Iris pigment epithelial cell (primary cell): ENCODE measurements at places on chromosomes 11 and 22.

- DNase-seq, result no peak
Measured at GRCh38 chr11:117960406-117960805, 25.8 kb upstream of the IL10RA start.

DNA sequence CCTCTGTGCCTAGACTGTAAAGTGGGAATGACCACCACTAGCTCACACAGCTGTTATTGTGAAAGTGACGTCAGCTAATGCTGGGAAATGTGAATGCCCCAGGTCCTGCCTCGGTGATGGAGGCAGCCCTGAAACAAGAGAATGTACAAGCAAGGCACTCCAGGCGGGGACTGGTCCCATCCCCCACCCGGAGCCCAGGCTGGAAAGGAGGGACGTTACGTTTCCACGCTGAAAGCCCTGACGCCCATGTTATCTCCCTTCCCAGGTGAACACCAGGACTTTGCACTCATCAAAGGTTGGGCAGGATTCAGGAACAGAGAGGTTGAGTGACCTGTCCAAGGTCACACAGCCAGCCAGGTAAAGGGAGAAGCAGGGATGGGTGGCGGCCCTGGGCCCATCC lies 784 bp downstream of the SULT4A1 start:
- no peak for DNase-seq

GRCh38 chr22:19571995-19572394 lies 47.8 kb upstream of the CLDN5 start:
- no peak for DNase-seq

GRCh38 chr11:30025396-30026139 lies 8.7 kb upstream of the KCNA4 start:
- DNase-seq, result no peak

DNA sequence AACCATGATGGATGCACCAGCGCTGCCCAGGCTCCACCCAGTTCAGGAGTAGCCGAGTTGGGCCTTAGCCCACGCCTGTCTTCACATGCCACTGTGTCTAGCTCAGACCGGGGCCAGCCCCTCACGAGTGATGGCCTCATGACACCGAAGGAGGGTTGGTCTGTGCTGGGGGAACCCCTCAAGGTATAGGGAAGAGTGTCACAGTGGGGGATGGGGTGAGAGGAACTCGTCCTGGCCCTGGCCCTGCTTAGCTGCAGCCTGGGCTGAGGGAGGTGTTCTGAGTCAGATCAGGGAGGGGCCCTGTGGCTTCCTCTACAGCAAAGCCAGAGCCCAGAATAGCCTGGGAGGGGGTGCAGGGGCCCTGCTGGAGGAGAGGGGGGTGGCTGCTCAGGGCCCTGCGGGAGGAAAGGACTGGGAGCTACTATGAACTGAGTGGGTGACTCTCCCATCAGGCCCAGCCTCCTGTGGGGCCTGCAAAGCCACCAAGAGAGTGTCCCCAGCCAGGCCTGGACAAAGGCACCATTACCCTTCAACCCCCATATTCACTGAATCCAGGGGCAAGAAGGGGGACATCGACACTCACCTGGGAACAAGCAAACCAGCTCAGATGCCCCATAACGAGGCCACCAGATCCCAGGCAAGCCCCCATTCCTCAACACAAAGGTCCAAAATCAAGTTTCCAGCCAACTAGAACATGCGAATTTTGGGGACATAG lies 41.2 kb downstream of the IGLL5 start:
- peak; percentile 26 for DNase-seq

- DNase-seq, result no peak
Measured at GRCh38 chr11:75797116-75797515, 17.9 kb upstream of the UVRAG start.

DNA sequence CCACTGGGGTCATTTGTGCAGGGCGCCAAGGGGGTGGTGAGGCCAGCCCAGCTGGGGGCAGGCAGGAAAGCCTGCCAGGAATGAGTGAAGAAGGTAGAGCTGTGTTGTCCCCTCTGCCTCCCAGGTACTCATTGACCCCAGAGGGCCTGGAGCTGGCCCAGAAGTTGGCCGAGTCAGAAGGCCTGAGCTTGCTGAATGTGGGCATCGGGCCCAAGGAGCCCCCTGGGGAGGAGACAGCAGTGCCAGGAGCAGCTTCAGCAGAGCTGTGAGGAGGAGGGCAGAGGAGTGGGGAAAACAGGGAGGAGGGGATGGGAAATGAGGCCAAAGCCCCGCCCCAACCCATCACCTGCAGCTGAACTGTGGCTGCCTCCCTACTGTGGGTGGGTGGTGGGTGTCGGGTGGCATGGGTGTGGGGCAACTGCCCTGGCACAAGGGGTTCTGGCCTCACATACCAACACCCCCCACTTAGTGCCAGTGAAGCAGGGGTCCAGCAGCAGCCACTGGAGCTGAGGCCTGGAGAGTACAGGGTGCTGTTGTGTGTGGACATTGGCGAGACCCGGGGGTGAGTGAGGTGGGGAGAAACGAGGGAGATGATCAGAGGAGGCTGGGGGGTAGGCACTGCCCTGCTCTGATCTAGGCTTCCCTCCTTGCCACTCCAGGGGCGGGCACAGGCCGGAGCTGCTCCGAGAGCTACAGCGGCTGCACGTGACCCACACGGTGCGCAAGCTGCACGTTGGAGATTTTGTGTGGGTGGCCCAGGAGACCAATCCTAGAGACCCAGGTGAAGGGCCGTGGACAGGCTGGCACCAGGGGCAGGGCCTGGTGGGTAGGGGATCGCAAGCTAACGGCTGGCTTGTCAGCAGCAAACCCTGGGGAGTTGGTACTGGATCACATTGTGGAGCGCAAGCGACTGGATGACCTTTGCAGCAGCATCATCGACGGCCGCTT lies 3.0 kb downstream of the MUS81 start:
- no peak for DNase-seq

DNA sequence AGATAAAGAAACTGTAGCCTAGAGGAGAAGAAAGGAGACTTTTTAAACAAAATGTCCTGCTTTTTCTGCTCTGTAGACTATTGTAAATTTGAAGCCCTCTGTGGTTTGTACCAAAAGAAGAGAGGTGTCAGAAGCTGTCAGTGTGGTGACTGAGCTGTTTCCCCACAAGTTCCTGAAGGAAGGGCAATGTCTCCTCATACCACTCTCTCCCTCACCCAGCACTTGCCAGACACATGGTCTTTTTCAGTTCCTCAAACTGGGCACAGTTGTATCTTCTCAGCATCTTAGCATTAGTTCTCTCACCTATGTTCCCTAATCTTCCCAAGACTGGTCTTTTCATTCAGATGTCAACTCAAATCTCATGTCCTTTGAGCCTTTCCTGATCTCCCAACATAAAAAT lies 4.3 kb downstream of the BCO2 start:
- no peak for DNase-seq

GRCh38 chr11:126736682-126737572 lies 263.6 kb downstream of the KIRREL3 start:
- DNase-seq, result no peak

DNA sequence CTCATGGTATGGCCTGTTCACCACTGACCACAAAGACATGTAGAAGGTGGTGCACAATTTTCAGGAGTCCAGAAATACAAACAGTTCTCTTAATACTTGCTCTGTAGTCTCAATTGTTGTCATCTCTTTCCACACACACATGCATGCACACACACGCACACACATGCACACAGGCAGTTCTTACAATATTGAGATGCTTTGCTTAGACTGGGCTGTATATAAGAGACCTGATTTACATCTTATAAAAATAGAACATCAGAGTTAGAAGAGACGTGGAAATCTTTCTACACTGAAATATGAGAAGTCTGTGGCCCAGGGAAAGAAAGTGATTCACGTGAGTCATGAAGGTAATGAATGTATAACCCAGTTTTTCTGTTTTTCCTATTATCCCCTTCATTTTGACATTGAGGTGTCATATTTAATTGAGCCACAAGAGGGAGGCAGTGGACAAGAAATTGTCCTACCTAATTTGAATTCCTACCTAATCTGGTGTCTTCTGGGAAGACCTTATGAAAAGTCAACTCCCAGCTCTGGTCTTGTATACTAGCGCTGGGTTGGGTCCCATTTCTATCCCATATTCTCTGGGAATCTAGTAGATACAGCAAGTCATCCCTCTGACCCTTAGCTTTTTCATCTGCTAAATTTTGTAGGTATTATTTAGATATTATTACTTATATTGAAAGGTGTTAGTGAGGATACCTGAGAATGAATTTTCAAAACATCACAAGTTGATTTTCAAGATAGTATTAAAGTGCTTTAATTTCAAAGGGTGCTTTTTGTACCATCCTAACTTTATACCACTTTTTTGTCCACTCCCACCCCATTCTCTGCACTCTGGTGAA lies 14.9 kb upstream of the MS4A4A start:
- peak; percentile 24 for DNase-seq

- DNase-seq, result no peak
Measured at GRCh38 chr11:71991494-71991893, 7.2 kb upstream of the IL18BP start.
